ENCODE measurements at places on chromosomes 7 and 10.

- no peak for DNase-seq
These were observed 40.8 kb downstream of the INPP5A start for GRCh38 chr10:132578287-132578951.

- no peak for DNase-seq
These were observed 97.0 kb downstream of the LHPP start for GRCh38 chr10:124558339-124559321.

DNA sequence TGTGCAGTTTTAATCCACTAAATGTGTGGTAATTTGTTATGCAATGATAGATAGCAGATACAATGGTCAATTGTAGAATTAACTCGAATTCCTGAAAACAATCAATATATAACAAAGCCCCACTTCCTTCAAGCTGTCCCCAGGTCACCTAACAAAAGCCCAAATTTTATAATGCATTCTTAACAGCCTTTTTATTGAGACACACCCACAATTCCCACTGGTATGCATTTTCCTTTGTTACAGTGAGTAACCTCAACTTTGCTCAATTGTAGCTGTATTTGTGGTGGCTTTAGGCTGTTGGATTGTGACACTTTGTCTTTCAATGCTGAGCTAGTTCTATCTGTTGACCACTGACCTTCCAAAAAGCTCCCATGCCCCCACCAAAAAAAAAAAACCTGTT is 279.8 kb upstream of the CACNA2D1 start:
- no peak for DNase-seq

DNA sequence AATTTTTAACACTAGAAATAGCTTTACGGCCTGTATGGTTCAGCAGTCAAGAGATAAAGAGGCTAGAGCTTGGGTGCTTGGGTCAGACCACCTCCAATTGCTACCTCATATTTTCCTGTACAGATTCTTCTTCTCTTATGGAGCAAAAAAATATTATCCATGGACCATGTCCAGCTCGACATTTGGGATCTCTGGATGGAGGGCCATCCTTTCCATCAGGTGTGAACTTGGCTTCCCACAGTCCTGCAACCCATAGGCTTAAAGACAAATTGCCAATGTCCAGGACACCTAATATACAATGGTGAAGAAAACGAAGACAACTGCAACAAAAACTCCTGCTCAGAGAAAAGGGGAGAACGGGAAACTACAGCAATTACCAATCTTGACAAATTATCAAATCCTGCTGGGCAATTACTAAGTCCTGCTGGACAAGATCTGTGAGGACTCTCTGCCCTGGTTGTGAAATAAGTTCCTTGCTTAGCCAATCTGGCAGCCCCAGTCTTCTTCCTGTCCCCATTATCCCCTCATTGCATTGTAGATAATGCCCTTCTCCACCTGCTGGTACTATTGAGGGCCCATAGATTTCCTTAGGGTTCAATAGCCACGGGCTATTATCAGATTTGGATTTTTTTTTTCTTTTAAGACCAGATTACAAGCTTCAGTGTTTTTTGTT is 42.0 kb upstream of the BRAF start:
- no peak for DNase-seq

DNA sequence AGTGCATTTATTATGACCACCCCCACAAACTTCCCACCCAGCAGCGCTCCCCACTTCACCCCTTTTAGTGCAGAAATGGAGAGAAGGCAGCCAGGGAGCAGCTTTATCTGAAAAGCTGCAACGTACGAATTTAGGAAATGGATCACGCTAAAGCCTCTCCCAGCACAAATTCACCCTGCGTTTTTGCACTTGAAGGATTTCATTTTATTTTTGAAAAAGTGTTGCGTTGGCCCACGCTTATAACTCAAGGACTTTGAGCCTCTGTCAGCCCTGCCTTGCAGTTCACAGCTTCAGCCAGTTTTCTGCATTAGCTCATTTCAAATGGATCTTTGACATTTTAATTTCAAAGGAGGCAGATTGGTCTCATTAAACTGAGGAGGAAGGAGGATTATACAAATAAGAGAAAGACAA is 556.1 kb downstream of the KCNMA1 start:
- DNase-seq = no peak

DNA sequence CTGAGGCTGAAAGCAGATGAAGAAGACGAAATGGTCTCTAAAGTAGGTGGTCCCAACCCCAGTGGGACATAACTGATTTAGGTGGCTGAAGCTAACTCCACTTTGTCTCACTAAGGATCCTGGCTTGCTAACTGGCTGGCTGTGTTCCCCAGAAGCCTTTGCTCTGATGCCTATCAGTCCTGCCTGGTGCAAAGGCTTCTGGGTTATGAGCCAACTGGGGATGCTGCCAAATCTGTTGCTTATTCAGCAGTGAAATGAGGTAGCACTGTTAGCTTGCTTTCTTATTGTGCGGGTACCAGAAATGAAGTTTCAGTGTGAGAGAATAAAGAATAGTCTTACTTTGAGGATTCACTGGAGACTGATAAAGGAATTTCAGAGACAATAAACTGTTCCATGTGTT is 18.1 kb downstream of the PRKG1 start:
- DNase-seq = no peak

DNA sequence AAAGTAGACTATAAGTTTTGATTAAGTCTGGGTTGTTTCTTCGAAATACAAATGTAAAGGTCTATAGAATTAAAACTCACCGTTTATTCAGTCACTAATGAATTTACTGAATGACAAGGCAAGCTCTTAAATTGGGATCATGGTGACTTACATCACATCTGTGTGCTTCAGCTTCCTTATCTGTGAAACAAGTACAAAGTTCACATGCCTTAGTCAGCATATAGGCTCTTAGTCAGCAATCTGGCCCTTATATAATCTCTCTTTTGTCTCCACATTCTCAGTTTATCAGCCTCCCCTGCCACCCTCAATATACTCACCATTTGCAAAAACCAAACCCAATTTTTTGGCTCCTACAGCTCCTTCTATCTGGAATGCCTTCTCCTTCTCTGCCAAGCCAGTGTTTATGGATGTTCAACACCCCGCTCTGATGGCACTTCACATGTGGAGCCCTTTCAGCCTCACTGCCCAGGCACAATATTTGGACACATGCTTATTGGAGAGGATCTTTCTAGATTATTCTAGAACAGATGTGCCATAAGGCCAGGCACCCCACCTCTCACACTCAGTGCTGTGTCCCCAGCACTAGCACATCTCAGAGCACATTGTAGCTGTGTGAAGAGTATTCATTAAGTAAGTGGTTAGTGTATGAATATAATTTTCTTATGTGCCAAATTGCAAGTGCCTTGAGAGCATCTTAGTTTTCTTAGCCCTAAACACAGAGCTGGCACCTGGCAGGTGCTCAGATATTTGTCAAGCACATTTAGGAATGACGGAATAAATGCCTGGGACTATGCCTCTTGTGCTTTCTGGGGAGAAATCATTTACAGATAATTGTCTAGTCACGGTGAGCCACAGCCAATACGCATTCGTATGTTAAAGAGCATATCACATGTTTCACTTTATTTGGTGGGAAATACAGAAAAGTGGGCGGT is 9.8 kb upstream of the LAMB1 start:
- DNase-seq = no peak

DNA sequence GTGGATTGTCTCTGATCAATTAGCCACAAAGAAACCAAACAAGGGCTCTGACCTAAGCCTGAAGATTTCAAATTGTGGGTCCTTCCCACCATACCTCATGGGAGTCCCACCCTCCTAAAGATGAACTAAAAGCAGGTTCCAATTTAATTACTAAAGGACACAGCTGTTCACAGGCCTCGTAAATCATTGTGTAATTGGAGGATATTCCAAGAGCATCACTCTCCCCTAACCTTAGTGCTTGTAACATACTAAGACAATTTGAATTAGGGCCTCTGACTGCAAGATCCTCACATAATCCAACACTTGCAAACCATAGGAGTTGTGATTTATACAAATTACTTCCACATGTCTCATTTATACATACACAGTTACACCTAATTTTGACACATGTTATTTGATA is 44.4 kb downstream of the FOXI2 start:
- no peak for DNase-seq

DNA sequence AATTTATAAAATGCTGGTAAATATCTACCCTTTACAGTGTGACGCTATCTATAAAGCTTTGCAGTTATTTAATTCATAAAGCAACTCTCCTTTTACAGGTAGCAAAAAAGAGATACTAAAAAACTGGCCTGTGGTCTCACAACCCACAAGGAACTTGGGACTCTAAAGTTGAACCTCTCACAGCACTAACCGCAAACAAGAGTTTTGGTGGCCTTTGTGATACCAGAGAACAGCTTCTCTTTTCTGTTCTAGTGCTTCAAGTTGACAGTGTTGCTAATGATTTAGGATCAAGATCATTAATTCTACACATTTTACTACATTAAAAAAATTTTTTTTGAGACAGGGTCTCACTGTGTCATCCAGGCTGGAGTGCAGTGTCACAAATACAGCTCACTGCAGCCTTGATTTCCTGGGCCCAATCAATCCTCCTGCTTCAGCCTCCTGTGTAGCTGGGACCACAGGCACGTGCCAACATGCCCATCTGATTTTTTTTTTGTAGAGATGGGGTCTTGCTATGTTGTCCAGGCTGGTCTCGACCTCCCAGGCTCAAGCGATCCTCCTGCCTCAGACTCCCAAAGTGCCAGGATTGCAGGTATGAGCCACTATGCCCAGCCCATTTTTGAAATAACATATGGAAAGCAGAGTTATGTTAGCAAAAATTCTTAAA is 56.0 kb upstream of the ST8SIA6 start:
- DNase-seq = no peak
